ENCODE measurements at places on chromosomes 11 and 22.

DNA sequence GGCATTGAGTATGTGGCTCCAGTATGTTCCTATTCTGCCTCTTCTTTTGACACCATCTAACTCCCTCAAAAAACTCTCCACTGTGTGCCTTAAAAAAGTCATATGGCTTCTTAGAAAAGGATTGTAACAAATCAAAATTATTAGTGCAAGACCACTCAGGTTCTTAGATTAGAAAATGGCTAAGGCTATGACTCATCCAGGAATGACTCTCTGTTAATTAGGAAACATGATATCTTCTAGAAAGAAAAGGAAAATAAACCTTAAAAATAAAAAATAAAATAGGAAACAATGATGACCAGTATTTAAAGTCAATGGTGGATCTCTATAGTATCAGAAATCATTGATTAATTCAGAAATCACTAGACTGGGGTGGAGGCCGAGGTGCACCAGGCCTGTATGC is 21.7 kb downstream of the SLC25A17 start:
- DNase-seq = no peak

DNA sequence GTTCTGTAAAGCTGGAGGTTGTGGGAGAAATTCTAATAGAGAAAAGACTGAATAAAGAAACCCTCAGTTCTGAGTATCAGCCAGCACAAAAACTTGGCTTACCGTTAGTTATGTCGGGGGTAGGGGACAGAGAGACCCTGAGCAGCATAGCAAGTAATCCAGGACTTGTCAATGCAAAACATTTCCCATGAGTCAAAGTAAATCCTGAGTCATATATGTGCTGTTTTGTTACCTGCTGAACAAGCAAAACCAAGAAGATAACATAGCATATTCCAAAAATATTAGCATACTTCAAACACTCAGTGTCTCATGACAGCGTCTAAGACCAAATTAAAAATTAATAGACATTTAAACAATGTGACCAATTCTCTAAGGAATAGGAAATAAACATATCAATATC is 75.1 kb upstream of the LUZP2 start:
- no peak for DNase-seq

DNA sequence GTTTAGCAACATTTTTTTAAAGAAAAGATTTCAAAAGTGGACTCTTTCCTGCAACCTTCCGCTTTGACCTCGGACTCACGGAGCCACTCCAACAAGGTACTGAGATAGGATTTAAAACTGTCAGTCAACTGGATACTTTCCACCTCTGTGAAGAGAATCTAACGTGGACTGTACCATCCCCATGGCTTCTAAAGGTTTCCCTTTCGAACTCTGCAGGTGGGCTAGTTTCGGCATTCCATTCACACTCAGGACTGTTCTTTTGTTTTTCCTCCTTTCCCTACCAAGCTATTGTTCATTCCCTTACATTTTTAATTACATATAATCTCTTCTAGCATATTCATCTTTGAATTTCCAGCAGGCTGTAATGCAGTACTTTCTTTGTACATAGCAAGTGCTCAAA is 88.5 kb upstream of the AKIP1 start:
- no peak for DNase-seq

GRCh38 chr11:28353991-28354390 is 245.8 kb downstream of the METTL15 start:
- no peak for DNase-seq

GRCh38 chr11:60913793-60914632 is at the start of gene TMEM109:
Gene TMEM109 (plus strand): TSS chr11:60914158. CDS start chr11:60919694, 5,536 bp downstream.
- DNase-seq = peak; percentile 76

- DNase-seq = no peak
These were observed 534.2 kb downstream of the TBC1D22A start for GRCh38 chr22:47296405-47297260.

- no peak for DNase-seq
These were observed 15.2 kb upstream of the CDC42EP1 start for GRCh38 chr22:37544955-37545702.

DNA sequence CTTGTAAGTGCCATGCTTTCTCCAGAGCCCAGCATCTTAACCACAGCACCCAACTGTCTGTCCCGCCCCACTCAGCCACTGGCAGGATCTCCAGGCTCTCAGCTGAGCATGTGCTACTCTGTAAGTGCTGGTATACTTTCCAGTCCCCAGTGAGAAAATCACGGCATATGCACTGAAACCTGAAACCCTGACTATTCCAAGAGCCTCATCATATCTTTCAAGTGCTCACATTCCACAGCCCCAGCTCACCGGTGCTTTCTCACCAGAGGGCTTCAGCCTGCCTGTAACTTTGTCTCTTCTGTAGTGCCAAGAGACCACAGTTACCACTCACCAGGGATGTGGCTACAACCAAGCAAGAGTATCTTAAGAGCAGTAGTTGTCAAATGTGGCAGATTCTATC is 24.4 kb upstream of the PAMR1 start:
- DNase-seq = peak; percentile 86

DNA sequence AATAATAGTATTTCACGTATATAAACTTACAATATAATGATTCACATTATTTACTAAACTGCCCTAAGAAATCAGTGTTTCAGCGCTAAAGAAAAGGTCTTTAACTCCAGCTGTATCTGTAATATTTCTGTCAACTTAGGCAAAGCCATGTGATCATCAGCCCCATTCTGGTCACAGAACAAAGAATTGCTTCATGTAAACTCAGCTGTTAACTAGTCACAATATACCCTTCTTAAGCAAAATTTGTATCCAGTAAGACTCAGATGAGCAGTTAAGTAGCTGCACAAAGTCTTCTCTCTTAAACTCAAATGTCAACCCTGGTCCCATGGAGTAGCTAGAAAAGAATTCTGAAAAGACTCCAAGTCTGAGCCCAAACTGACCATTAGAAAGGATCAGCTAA is 26.6 kb downstream of the HPS5 start:
- no peak for DNase-seq

- DNase-seq = no peak
These were observed 1.1 kb downstream of the MLC1 start for GRCh38 chr22:50084080-50084477.

DNA sequence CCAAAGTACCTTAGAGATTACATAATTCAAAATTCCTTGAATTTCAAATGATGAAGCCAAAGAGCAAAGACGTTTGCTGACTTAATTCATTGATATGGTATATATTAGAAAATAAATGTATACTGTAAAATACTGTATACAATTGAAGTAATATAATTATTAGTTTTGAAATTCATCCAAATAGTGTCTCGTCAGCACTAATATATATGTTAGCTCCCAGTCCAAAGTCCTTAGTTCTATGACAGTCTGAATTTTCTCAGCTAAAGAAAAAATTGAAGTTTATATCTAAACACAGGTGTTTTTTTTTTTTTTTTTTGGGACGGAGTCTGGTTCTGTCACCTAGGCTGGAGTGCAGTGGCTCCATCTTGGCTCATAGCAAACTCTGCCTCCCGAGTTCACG is 431.3 kb downstream of the CNTN5 start:
- no peak for DNase-seq

GRCh38 chr11:66607126-66607834 is 9.2 kb upstream of the RBM14 start:
- no peak for DNase-seq

DNA sequence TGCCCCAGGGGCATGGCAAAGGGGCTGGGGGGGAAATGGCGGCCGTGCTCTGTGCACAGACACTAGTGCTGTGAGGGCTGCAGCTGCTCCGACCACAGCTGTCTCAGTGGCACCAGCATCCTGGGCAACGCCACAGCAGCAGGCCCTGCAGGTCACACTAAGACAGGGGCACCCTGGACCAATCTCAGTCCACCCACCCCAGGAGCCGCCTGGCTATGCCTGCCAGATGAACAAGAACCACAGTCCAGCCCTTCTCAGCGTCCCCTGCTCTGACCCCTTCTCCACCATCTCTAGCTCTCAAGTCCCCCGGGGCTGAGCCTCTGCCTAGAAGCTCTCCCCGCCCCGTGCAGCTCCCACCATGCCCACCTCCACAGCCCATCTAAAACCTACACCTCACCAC is 16.5 kb downstream of the TUBGCP6 start:
- DNase-seq = no peak

DNA sequence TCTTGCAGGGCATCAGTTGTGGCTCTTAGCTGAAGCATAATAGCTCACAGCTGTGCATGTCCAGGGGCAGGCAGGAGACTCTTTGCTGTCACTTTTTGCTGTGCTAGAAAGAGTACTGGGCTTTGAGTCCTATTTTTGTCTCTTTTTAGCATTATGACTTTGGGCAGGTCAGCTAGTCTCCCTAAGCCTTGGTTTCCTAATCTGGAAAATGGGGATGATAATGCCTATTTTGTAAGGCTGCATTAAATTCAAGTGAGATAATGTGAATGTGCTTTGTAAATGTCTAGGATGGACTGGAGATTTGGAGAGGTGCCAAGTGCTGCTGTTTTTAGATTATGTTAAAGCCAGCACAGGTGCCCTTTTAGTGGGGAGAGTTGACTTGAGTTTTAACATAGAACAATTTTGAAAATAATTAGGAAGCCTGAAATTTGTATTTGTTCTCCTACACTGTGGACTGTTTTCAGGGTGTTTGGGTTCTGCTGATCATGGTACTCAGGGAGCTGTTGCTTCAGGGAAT is 19.1 kb downstream of the CABIN1 start:
- no peak for DNase-seq

GRCh38 chr11:132237781-132238180 is 867.4 kb downstream of the NTM start:
- no peak for DNase-seq

DNA sequence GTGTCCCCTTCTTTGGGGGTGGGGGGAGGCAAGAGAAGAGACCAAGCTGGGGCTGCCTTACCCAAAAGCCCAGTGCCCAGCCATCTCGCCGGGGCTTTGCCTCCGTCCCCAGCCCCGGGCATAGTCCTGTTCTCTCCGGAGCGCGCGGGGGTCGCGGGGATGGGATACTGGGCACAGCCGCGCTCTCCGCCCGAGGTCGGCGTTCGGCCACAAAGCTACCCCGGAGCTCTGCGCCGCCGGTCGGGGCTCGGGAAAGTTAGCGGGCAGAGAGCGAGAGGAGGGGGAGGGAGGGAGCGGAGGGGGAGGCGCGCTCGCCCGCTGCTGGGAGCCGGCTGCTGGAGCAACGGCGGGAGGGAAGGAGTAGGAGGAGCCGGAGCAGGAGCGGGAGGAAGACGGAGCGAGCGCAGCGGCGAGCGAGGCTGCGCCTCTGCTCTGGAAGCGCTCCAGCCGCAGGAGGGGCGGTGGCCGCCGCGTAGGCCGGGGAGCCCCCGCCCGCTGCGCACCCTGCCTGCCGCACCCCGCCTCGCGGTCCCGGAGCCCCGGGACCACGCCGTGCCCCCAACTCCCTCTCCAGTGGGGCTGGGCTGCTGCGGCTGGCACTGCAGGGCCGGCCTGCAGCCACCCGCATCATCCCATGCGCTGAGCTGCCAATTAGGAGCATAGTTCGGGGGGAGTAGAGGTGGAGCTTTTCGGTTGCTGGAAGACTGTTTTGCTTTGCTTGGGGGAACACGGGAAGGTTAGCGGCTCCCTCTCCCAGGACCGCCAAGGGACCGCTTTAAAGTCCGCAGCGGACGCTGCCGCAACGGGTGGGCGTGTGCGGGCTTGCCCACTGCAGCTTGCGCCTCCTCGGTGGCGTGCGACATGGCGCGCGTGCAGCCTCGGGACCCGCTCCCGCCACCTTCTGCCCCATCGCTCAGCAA is at the start of gene SCN4B:
Gene SCN4B, minus strand, starts transcription at position 272 of the 920 bp plus-strand sequence. Its CDS starts 150 bp downstream, at position 122.
- no peak for DNase-seq

DNA sequence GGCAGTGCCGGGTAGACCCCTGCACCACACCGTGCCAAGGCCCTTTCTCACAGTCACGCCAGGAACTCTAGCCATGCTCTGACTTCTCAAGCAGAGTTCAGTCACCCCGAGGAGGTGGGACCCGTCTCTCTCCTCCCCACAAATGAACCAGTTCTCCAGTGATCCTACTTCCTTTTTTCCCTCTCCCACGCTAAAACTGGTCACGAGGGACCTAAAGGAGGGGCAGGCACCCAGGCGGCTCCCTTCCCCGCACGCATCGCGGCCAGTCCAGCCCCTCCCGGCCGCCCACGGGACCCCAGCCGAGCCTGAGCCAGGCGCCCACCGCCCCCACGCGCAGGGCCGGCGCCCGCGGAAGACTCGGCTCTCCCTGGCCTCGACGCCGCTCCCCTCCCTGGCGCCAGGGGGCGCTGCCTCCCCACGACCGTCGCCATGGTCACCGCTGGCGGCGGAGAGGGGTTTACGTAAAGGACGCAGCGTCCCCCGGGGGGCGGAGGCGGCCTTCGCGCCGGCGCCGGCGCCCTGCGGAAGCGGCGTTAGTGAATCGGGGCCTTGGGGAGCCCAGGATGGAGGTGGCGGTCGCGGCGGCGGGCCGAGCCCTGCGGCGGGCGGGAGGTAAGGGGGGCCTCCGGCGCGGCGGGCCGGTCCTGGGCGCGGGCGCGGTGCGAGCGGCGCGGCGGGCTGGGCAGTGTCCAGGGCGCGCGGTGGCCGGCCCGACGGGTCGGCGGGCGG is at the start of gene DAGLA:
Gene DAGLA, plus strand, starts transcription at position 499 of the 729 bp plus-strand sequence. CDS start 39,765 bp downstream, outside the sequence.
- no peak for DNase-seq

GRCh38 chr11:116073854-116074837 is 569.9 kb upstream of the CADM1 start:
- DNase-seq = no peak

- no peak for DNase-seq
These were observed 1.5 kb downstream of the YPEL4 start for GRCh38 chr11:57647960-57648800.

- DNase-seq = peak; percentile 97
These were observed at the start of gene MYH9 for GRCh38 chr22:36387959-36388726. Gene MYH9 (minus strand): TSS chr22:36387967. CDS start chr22:36349236, 38,731 bp downstream.

GRCh38 chr11:34975482-34975881 is 59.1 kb downstream of the PDHX start:
- DNase-seq = no peak

DNA sequence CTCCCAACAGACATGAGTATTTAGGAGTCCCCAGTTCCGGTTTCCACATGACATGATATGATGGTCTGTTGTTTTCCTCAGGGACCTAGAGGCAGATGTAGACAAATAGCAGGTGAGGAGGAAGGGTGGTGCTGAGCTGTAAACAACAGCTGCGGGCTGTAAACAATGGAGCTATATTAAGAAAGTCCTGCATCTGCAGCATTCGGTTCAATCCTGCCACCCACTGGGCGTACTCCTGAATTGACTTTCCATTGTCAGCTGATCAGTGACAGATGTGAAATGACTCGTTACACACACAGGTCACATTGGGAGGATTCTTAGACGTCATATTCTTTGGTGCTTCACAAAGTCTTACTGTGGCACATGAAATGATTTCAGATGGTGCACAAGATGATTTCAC is 26.8 kb upstream of the RAG1 start:
- no peak for DNase-seq

GRCh38 chr11:64083398-64084080 is 47.8 kb downstream of the FLRT1 start:
- no peak for DNase-seq

GRCh38 chr11:17578958-17579357 is 31.9 kb downstream of the OTOG start:
- no peak for DNase-seq

GRCh38 chr11:8760896-8761295 is 78.3 kb downstream of the RPL27A start:
- DNase-seq = no peak

- DNase-seq = peak; percentile 17
These were observed 125.8 kb downstream of the MICAL2 start for GRCh38 chr11:12235947-12236743.
